ENCODE measurements at places on chromosomes 1 and 21.
A peak's percentile ranks its signal among the peaks of the same experiment; 100 is the strongest.

- DNase-seq: no peak
These were observed 187.9 kb downstream of the LRRC7 start for GRCh38 chr1:69755647-69756046.

- DNase-seq: no peak
These were observed 70.2 kb upstream of the TSHB start for GRCh38 chr1:114959423-114959822.

GRCh38 chr1:220011620-220012019, 34.7 kb downstream of the EPRS1 start:
- DNase-seq: no peak

DNA sequence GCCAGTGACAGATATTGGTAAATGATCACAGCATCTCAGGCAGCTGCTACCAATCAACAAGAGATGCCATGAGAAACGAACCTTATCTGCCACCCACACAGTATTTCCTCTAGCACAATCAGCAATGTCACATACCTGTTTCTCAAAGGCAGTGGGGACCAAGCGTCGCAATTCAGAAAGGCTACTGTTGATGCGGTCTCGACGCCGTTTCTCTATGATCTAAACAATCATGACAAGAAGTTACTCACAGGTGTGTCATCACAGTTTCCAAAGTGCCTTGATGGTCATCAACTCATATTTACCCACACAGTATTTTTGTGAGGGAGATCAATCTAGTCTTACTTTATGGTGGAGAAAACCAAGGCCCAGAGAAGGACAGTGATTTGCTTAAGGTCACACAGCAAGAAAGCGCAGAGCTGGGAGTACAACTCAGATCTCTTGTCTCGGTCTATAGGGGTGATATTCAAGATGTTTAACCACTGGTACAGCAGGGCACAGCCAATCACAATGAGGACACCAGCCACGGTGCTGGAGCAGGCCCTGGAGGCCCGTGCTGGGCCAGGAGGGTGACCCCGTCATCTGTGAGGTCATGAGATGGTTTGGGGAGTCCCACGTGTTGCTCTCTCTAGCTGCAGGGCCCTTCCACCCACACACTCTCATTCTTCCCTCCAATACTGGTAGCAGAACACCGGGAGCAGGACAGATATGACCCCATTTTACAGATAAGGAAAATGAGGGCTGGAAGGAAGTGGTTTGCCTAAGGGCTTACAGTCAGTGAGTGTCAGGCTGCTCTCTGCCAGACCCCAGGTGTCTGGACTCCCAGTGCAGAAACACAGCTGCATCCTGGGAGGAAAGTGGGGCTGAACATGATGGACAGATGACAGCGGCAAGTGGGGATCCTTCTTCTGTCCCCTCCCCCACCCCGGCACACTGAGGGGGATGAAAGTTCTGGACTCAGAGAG, 7.8 kb downstream of the HEYL start:
- no peak for DNase-seq

DNA sequence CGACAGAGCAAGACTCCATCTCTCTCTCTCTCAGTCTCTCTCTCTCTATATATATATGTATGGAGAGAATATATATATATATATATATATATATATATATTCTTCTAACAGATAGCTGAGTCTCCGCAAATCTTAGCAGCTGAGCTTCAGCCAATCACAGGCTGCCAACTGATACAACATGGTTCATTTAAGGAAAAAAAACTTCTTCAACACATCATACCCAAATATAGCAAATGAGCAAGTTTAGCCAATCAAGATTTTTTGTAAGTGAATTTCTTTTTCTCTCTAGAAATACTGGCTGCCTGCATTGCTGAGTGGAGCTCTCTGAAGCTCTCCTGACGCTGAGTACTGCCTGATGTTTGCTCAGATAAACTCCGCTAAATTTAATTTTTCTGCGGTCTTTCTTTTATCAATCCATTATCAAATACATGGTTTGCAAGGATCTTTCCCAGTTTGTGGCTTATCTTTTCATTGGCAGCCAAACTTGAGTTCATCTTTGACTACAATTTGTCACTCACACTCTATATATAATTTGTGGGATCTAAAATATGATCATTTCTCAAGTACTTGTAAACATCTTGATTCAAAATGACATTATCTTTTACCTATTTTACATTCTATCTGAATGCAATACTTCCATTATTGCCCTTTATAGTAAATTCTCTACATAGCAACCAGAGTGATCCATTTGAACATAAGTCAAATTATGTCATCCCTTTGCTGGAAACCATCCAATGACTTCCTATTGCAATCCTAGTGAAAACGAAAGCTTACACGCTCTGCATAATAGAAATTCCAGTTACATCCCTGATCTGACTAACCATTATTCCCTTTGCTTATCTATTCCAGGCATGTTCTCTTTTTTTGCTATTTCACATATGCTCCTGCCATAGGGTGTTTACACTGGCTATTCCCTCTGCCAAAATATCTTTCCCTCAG, 2131.7 kb downstream of the MRPL39 start:
- DNase-seq: no peak

DNA sequence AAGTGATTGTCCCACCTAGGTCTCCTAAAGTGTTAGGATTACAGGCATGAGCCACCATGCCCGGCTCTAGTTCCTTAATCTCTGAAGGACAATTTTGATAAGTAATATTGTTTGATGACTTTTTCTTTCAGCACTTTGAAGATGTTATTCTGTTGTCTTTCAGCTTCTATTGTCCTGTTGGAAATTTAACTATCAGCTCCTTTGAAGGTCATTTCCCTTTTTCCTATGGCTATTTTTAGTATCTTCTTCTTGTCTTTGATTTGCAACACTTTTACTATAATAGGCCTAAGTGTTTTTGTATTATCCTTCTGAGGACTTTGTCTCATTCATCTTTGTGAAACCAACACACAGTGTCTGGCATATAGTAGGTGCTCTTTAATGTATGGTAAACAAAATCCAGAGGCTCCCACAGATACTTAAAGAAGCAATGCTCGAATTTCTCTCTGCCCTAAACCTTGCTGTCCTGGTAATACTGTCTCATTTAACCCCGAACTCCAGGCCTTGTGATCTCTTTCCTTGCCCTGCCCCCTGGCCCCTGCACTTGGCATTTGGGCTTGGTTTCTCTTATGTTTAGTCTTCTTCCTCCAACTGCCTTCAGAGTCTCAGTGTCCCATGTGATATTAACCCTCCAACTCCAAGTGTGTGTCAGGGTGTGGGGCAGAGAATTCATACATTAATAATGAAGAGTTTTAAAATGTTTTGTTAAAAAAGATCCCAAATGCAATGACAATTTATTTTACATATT, 19.0 kb upstream of the AGO1 start:
- no peak for DNase-seq

- no peak for DNase-seq
These were observed 326 bp downstream of the BRWD1 start for GRCh38 chr21:39313042-39313570.

- no peak for DNase-seq
These were observed 18.3 kb upstream of the ALPL start for GRCh38 chr1:21490774-21491487.

- DNase-seq: no peak
These were observed 1.8 kb downstream of the CELA2B start for GRCh38 chr1:15477646-15478212.

- DNase-seq: no peak
These were observed 487.9 kb downstream of the NPHP4 start for GRCh38 chr1:5504364-5504740.

DNA sequence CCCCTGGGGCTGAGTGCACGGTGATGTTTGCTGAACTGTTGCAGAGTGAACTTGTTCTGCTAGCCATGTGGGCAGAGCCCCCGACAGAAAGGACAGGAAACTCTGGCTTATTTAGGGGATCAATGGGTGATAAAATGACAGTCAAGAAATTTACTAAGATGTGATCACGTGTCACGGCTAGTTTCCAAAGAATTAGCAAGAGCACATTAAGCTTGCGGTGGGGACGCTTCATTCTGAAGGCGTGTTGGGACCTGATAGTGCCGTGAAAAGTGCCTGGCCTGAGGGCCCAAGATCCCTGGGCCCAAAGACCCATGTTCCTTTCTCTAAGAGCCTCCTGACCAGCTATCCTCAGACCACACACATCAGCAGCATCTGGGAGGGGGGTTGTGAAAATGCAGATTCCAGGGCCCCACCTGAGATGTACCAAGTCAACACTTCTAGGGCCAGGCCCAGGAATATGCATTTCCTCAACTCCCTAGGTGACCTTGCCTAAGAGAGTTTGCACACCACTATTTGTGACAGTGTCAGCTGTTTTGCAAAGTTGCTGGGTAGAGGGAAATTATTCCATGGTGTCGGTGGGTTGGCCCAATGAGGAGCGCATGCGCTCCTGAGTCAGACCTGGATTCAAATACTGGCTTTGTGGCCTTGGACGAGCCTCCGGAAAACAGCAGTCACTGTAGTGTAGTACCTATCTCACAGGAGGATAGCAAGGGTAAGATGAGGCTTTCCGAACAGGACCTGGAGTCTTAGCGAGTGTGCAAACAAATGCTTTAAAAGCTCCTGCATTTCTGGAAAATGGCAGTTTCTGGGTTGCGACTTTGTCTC, 77.5 kb downstream of the SPSB1 start:
- DNase-seq: no peak

GRCh38 chr1:94351481-94351880, 66.7 kb upstream of the ABCD3 start:
- DNase-seq: no peak

DNA sequence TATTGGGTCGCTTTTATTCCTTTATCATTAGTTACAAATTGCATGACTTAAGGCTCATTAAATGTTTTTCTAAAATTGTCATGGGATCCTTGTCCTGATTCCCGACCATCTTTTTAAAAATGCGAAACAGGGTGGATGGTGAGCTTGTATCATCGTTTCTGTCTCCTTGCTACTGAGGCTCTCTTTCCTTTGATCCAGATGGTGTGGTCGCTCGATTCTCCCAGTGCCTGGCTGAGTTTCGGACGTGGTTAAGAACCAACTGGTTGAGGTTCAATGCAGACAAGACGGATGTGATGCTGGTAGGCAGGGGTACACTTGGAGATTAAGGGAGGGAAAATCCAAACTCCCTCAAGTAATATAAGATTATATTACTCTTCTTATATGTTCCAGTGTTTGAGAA, 1.2 kb downstream of the MIER1 start:
- DNase-seq: no peak

- DNase-seq: no peak
These were observed 23.3 kb upstream of the LYPD8 start for GRCh38 chr1:248778906-248779305.

- no peak for DNase-seq
These were observed 235.5 kb upstream of the SGIP1 start for GRCh38 chr1:66298464-66298863.

DNA sequence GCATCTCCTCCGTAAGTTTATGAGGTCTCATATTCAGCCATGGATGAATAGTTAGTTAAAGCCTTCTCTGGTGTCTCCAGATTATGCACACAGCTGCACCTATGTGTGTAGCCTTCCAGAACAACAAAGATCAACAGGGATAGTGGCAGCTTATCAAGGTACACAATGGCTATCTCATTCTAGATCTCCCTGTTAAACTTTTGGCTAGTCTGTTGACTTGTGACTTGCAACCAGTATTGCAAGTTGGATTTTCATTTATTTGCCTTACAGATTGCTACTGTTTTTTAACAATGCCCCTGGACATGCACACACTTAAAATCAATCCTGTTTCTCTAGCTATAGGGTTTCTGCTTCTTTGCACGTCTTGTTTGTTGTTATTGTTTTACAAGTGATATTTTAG, 363.2 kb downstream of the OMA1 start:
- DNase-seq: no peak

GRCh38 chr1:76068953-76069561, 5.5 kb upstream of the ST6GALNAC3 start:
- DNase-seq: no peak

- DNase-seq: no peak
These were observed 237.8 kb downstream of the TRABD2B start for GRCh38 chr1:47759251-47759935.

DNA sequence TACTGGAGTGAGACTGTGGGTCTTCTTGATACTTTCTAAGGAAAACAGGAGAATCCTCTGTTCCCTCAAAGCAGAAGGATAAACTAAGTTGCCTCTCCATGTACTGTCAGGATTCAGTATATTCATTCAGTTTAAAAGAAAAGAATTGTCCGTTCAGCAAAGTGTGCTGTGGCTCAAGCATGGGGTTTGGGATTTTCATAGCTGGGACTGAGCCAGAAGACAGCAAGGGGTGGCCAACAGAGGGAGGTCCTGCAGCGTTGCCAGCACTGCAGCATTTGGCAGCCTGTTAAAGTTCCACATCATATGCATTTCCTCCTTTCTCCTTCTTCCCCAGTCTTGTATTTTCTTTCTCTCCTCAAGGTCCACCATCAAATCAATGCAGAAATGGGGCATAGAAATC, 75.1 kb downstream of the DTL start:
- peak; percentile 77 for DNase-seq

DNA sequence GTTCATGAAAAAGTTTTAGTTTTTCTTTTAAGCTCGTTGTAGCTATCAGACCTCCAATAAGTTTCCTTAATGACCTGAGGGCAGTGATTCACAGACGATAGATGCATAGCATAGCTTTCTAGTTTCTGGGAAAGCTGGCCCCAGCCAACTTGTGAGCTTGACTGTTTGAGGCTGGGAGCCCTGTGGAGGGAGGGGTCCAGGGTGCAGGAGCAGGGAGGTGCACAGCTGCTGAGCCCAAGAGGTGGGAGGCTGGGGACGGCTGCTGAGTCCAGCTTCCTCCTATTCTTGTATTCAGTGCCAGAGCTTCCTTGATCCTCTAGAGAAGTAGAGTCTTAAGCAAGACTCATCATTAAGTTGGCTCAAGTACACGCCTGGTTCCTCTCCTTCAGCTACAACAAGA, 11.0 kb upstream of the AVPR1B start:
- DNase-seq: no peak

DNA sequence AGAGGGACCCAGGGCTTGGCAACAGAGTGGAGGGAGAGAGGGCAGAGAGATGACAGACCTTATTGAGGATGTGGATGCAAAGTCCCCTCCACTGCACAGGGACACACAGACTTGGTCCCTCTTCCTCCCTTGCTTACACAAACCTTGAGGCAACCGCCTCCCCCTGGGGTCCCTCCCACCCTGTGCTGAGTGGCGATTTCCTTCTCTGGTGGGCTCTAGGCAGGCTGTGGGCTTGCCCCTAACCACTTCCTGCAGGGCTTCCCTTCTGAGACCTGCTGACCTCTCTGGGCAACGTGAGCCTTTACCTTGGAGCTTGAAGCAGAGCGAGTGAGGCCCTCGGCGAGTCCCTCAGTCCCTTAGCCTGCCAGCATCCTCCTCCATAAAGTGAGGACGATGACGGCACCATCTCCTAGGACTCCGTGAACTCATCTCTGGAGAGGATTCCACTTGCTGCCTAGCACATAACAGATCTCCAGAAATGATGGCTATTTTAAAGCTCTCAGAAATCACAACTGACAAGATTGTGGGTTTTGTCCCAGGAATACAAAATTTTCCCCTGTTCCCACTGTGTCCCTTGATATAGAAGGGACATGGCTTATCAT, 25.0 kb downstream of the KIAA1614 start:
- no peak for DNase-seq

GRCh38 chr1:30190511-30191153, 532.8 kb downstream of the MATN1 start:
- DNase-seq: no peak
